ENCODE measurements at places on chromosomes 7 and 10.

DNA sequence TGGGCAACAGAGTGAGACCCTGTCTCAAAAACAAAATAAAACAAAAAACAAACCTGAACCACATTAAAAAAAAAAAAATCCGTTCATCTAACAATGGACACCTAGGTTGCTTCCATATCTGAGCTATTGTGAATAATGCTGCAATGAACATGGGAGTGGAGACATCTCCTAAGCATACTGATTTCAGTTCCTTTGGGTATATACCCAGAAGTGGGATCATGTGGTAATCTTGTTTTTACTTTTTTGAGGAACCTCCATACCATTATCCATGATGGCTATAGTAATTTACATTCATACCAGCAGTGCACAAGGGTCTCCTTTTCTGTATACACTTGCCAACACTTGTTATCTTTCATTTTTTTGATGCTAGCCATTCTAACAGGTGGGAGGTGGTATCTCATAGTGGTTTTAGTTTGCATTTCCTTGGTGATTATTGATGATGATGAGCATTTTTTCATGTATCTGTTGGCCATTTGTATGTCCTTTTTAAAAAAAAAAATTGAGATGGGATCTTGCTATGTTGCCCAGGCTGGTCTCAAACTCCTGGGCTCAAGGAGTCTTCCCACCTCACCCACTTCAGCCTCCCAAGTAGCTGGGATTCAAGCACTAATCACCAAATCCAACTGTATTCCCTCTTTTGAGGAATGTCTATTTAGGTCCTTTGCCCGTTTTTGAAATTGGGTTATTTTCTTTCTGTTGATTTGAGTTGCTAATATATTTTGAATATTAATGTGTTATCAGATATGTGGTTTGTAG is 17.5 kb downstream of the CDK13 start:
- DNase-seq: no peak

- no peak for DNase-seq
Measured at GRCh38 chr7:51633006-51633405, 316.4 kb upstream of the COBL start.

DNA sequence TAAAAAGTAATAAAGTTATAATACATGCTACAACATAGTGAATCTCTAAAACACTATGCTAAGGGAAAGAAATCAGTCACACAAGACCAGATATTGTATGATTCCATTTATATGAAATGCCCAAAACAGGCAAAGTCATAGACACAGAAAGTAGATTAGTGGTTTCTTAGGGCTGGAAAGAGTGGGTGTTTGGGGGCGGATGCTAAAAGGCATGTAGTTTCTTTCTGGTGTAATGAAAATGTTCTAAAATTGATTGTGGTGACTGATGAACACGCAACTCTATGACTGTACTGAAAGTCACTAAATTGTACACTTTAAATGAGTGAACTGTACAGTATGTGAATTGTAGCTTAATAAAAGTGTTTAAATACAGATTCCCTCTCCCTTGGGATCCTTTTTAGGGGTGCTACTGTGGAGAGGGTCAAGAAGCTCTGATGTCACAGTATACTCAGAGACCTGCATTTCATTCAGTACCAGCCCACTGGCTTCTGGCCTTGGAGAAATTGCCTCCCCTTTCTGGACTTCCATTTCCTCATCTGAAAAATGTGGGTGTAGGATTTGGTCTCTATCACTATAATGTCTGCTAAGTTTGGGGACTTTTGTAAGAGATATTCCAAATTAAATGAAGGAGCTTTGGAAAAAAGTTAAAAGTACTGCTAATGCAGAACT is 46.4 kb downstream of the AOAH start:
- DNase-seq: no peak

DNA sequence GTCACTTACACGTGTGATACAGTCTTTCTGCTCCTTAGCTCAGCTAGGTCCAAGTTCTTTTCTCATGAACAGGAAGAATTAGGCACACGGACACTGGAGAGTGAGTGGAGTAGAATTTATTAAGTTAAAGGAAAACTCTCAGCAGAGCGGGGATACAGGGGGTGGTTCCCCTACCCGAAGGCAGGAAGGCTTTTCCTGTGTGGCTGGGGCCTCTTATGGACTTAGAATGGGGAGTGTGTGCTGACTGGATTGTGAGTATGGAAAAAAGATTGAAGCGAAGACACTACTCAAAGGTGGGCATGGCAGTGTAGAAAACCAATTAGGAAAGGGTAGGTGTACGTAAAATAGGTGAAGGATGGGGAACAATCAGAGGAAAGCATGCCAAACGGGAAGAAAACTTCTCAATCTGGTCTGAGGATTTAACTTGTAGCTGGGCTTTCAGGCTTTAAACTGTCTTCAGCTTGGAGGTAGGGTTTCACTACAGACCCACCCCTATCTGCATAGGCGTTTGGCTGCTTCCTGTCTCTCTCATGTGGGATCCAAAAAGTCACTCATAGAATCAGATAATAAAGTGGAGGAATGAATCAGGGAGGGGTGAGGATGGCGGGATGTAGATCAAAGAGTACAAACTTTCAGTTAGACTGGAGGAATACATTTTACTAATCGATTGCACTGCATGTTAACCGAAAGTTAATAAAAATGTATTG is 104.2 kb downstream of the ANKRD7 start:
- DNase-seq: no peak

- no peak for DNase-seq
Measured at GRCh38 chr10:31204090-31204489, 114.9 kb upstream of the ZEB1 start.

- no peak for DNase-seq
Measured at GRCh38 chr7:106504645-106505044, 156.3 kb downstream of the CCDC71L start.

DNA sequence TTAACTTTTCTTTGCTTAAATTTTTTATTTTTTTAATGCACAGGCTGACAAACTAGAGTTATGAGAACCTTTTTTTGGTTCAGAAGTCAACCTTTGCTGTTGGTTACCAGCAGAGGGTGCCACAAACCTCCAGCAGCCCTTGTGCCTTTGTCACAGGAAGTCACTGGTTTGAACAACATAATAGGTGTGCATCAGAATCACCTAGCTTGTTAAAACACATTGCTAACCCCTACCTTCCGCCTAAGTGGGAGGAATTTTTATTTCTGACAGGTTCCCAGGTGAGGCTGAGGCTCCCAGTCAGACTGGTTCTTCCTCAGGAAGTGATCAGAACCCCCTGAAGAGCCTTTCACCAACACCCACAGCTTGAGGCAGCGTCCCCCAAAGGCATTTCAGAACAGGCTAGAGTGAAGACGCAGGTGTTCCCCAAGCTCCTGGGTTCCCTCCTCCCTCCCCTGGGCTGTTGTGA is 22.6 kb upstream of the VDAC2 start:
- DNase-seq: peak; percentile 44
